ENCODE measurements at places on chromosomes 1 and 21.

DNA sequence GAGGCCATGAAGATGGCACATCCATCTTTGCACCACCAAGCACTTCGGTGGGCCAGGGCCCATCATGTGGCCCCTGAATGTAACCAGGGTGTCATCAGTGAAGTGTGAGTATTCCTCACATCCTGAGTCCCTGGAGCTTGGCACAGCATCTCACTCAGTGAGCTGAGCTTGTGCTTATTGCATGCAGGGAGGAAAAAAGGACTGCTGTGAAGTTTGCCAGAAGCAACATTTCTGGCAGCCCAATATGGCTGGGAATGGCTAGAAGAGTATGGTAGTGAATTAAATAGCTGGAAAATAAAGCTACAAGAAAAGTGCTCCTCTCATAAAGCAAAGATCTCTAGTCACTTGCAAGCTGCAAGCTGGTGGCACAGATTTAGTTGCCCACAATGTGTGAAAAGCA, 109.3 kb downstream of the TNFSF18 start:
- no peak for DNase-seq

DNA sequence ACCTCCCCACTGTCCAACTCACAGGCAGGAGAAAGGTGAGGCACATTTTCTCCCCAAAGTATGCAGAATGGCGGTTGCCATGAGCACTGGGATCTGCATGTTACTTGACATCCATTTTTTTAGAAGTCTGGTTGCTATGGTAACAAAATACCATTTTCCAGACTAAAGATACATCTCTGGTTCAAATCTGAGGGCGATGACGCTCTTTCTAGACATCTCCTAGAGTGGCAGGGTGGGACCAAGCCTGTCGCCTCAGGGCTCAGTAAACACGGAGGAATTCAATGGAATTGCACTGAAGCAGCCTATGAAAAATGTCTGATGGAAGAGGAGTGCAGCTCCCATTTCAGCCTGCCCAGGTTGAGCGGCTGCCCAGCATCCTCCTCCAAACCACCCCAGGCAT, 21.5 kb upstream of the FAM43B start:
- no peak for DNase-seq

DNA sequence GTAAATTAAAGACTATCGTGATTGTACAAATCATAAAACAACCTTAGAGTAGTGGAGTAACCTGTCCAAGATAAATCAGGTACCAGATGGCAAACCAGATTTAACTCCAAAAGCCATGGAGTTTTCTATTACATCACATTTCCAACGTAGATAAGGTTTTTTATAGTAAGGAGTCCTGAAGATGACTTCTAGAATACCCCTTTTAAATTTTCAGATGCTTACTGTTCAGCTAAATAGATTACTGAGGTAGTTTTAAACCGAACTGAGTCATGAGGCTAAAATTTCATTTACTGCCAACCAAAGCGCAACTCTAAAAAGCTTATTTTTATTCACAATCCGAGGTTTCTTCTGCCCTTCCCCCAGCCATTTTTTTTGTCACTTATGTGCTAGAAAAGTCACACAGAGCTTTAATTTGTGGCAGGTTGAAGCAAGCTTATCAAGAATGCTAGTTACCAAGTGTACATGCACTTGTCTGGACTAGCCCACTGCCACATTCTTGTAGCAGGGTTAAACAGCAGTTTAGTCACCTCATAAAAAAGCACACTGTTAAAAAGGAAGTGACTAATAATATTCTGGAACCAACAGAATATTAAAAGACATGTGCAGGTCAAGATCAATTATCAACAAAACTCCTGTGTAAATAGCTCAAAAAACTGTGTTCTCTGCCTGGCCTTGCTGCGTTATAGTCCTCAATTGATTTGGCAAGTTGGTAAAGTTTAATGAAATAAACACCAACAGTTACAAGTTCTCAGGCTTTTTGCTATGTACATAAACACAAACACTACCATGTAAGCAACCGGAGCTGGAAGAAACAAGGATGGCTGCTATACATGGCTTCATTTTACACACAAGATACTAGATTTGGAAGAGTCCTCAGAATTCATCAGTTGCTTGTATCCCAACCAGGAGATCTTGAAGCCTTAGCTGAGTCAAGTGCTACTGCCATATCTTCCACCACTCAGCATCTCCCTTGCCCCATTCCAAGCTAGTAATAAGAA, 180.3 kb upstream of the DMRTA2 start:
- no peak for DNase-seq

DNA sequence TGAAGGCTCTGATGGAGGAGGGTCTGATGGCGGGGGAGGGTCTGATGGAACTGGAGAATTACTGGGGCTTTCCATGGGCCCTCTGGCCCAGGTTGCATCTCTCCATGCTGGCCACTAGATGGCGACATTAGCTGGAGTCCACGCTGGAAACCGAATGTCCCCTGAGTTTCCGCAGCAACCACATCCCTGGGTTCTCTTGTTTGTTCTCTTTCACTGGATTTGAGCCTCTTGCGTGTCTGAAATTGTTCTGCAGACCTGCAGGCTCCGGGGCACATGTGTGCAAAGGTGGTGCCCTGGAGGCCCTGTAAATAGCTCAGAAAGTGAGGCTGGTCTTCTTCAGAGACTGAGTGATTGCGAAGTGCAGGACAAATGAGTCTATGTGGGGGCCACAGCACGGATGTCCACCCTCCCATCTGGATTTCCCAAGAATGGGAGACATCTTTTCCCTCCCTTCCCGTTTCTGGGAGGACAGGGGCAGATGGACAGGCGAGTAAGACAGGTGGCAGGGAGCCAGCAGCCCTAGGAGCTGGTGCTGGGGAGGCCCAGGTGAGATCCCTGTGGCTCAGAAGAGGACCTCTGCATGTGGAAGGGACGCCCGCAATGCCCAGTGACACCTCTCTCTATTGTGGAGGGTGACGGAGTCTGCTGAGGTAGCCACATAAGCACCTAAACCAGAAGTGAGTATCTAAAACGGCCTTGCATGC, 73.2 kb upstream of the ABCG1 start:
- DNase-seq = peak; percentile 62
